NCI-H1092 (cell line): ENCODE measurements at places on chromosomes 12 and 14.

DNA sequence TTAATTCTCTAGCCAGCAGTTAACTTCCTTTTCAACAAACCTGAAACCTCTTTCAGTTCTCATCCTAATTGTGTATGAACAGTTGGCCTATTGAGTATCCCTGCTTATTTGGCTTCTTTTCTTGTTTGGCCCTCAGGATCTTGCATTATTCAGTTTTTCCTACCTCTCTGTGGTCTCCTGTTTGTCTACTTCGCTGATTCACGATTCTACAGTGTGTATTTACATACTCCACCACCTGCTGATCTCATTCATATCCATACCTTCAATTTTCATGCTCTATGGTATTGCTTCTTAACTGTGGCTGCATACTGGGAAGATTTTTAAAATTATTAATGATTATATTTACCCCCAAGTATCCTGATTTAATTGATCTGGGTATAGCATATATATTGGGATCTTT is 56.4 kb downstream of the RASSF9 start:
- DNase-seq: peak; percentile 57

DNA sequence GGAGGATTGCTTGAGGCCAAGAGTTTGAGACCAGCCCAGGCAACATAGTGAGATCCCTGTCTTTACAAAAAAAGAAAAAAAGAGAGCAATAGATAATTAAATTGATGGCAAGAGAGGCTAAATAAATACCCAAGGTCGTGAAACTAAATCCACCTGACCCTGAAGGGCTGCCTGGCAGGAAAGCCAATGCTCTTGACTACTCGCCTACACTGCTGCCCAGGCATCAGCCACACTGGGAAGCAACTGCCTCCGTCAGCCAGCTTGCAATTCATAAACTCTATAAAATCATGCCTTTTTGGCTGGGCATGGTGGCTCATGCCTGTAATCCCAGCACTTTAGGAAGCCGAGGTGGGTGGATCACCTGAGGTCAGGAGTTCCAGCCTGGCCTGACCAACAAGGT is 31.7 kb upstream of the RASSF3 start:
- DNase-seq: no peak

DNA sequence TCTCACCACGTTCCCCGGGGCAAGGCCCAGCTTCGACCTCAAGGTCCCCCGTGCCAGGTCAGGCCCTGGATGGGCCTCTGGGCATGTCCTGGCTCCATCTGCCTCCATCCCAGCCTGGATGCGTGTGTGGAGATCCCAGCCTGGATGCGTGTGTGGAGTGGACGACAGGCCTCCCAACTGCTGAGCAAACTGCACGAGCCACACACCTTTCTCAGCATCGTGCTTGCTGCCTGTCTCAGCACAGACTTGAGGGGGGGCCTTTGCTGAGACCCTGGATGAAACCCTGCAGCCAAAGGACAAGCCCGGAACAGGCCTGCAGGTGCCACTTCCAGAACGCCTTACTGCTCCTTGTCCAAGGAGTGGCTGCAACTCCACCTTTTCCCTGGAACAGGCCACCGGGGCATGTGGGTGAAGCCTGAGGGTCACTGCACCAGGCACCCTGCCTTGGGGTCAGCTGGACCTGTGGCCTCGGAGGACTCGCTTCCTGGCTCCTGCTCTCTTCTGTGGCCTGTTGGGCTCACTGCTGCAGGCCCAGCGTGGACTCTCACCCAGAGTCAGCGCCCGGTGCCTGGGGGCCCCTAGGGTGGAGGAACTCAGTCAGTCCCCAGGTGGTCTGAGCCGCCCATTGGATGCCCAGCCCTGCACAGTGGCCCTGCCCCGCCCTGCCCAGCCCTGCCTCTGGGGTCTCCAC is 176.0 kb downstream of the KIF26A start:
- no peak for DNase-seq

DNA sequence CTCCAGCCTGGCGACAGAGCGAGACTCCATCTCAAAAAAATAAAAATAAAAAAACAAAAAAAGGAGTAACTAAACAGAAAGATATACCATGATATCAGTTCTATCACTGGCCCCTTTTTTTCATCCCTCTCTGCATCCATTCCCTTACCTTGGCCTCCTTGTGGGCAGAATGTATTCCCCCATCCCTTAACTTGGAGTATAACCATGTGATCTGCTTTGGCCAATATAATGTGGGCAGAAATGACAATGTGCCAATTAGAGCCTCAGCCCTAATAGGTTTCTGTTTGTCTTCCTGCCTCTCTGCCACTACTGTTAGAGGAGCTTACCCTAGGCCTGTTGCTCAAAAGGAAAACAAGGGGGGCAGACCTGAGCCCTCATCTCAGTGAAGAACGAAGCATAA is 23.8 kb downstream of the GSC start:
- DNase-seq: no peak

DNA sequence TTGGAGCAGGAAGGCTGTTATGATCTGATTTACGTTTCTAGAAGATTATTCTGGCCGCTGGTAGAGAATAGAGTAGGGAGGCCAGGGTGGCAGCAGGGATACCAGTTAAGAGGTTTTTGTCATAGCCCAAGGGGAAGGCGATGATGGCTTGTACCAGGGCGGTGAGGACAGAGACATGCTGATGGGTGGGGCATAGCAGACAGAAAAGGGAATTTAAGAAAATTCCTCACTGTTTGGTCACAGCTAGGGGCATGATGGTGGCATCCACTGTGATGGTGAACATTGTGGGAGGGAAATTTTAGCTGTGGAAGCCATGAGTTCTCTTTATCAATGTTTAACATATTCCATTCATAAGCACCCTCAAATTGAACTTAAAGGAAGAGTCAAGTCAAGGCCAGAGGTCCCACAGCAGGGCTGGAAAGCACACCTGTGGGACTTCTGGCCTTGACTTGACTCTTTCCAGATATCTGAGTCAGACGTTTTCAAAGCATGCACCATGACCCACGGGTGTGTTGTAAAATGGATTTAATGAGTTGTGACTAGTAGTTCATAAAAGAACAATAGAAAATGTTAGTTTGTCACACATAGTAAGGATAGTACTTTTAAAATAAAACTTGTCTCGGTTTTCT is 134.6 kb downstream of the CHST11 start:
- no peak for DNase-seq

GRCh38 chr12:123957196-123957595 is 15.4 kb downstream of the CCDC92 start:
- no peak for DNase-seq

- no peak for DNase-seq
Observed at GRCh38 chr12:18556161-18556560, 181.7 kb downstream of the PLCZ1 start.

- no peak for DNase-seq
Observed at GRCh38 chr12:13853471-13853870, 127.9 kb downstream of the GRIN2B start.

DNA sequence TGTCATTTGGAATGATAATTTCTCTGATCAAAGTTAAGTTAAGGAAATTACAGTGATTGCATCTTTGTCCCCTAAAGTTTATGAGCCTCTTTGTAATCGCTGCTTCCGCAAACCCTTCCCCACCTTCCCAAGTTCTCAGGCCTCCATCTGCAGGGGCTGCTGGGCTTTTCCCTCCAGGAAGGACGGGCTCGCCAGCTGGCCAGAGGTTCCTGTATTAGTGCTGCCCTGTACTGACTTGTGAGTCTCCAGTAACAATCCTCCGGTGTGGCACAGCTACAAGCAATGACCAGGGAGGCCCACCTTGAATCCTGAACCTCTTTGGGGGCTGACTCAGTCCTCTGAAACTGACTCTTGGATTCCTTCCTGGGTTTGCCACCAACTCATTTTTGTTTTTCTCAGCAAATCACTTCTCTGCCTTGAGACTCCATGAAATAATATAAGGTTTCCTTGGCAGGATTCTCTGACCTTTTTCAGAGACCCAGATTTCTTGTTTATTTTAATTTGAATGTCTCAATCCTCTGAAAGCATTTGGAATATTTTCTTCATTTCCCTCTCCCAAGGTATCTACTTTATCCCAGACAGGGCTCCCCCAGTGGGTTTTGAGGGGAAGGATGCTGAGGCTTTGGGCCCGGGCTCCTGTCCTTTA is 398.6 kb downstream of the ZFP36L1 start:
- no peak for DNase-seq

- DNase-seq: no peak
Observed at GRCh38 chr12:93319523-93320050, 58.1 kb upstream of the NUDT4 start.

- DNase-seq: no peak
Observed at GRCh38 chr14:24196071-24197055, 1.1 kb upstream of the TM9SF1 start.

DNA sequence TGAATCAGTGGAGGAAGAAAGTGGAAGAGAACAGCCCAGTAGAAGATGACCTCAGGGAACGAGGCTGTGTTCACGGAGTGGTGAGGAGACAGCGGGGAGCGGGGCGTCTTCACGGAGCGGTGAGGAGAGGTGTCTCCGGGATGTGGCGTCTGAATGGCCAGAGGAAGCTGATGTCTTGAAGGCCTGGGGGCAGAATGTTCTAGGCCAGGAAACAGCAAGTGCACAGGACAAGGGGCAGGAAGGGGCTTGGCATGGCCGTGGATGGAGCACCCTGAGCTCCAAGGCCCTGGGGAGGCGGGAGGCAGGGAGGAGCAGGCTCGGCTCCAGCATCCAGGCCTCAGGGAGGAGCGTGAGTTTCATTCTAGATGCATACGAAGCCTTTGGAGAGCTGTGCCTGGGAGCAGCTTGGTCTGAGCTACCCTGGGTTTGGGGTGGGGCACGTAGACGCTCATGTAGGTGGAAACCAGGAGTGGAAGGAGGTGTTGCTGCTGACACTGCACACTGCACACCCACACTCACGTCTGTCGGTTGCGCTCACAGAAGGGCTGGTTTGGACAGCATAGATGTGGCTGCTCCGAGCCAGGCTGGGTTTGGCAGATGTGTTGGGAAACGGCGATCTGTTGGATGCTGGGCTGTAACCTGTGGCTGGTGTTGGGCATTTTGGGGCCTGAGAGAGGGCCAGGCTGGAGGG is 131.6 kb downstream of the ADGRD1 start:
- no peak for DNase-seq

DNA sequence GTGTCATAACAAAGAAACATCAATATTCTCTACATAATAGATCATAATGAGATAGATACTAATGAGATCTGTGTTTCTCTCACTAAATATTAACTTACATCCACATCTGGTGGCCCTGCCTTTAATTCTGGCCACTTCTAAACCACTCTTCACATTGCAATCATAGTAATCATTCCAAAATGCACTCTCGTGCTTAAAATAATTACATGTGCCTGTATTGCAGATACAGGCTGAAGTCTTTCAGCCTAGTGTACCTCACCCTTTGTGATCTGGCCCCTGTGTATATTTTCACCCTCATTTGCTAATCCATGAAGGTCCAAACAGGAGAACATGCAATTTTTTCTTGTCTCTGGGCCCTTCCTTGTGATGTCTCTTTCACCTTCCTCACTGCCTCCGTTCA is 108.0 kb downstream of the LIN7A start:
- no peak for DNase-seq

DNA sequence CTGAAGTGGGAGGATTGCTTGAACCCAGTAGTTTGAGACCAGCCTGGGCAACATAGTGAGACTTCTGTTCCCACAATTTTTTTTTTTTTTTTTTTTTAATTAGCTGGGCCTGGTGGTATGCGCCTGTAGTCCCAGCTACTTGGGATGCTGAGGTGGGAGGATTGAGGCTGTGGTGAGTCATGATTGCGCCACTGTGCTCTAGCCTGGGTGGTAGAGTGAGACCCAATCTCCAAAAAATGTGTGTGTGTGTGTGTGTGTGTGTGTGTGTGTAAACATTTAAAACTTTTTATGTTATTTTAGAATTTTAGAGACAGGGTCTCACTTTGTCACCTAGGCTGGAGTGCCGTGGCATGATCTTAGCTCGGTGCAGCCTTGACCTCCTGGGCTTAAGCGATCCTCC is 6.8 kb downstream of the PPP1R36 start:
- no peak for DNase-seq

GRCh38 chr12:54394281-54394719 is 9.8 kb upstream of the ZNF385A start:
- DNase-seq: peak; percentile 82

- no peak for DNase-seq
Observed at GRCh38 chr12:117143008-117143532, 43.9 kb upstream of the TESC start.

GRCh38 chr12:66493819-66494218 is 185.1 kb downstream of the GRIP1 start:
- DNase-seq: no peak

DNA sequence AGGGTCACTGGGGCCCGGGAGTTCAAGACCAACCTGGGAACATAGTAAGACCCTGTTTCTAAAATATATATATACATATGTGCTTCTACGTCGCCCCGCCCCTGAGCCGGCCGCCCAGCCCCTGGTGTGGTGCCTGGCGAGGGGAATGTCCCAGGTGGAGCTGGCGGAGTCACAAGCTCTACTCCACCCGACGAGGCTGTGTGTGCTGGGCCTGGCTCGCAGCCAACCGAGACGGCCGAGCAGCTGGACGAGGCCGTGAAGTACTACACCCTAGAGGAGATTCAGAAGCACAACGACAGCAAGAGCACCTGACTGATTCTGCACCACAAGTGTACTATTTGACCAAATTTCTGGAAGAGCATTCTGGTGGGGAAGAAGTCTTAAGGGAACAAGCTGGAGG is 22.1 kb upstream of the ITPK1 start:
- peak; percentile 51 for DNase-seq

GRCh38 chr14:23252420-23253333 is 14.9 kb downstream of the RNF212B start:
- DNase-seq: no peak

- DNase-seq: no peak
Observed at GRCh38 chr14:100860556-100861187, 34.8 kb downstream of the MEG3 start.

GRCh38 chr12:116096874-116097273 is 180.6 kb downstream of the MED13L start:
- DNase-seq: no peak

DNA sequence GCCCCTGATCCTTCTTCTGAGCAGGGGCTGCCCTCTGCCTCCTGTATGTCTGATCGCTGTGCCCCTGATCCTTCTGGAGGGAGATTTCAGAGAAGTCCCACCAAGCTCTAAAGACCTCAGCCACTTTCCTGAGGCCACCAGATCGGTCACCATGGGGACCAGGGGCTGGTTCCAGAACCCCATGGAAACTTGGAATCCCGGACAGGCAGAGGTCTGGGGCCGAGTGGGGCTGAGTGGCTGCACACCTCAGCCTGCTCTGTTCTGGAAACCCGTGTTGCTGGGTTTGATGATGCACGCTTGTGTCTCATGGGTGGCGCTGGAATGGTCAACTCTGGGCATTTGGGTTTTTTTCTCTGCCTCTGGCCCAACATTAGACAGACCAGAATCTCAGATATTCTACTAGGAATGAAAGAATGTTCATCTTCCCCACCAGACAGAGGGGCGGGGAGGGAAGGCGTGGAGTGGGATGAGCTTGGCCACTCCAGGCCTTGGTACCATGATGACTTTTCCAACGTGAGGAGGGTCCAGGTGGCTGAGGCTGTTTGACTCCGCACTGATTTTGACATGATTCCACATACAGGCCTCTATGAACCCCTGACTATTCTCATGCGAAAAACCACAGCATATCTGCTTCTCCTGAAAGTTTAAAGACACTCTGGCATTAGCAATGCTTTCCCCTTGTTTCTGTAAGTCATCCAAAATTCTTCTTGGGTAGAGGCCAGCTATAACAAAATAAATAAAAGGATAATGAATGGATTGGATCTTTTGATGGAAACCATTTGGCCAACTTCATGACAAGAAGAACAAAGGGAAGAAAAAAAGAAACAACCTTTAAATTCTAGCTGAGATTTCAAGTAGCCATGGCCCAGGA is 114.5 kb downstream of the ADGRD1 start:
- DNase-seq: no peak
